Activated CD4-positive, alpha-beta T cell treated with anti-CD3 and anti-CD28 coated beads, Interleukin-2, amount 10 ng/mL, durations not matched to agents 24 days and 14 days (primary cell): ENCODE measurements at places on chromosomes 1 and 21.

DNA sequence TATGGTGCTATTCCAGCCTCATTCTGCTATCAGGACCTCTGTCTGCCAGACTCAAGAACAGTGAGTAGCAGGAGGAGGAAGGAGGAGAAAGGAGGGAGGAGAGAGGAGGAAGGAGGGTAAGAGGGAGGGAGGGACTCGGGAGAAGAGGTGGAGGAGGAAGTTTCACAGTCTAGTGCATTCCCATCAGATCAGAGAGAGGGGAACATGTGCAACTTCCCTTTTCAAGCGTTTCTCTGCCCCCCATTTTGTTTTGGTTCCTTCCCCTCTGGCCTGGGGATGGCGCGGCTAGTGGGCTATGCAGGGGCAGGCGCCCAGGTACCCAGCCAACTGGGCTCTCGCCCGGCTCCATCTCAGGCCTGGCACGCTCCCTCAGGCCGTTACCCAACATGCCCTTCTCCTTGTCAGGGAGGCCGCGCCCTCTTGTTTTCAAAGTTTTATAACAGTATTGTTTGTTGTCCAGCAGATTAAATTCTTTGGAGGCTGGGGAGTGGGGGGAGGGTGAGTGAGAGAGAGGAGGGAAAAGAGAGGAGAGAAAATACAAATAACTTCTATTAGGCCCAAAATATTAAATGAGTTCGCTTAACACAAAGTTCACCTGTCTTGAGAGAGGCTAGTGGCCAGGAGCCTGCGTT is 56.0 kb downstream of the CD46 start:
- H3K36me3 ChIP-seq: peaks cover 43% of the 10 kb centered on the region
- H3K27me3 ChIP-seq: no peaks in the 10 kb centered on the region
- H3K27ac ChIP-seq: peak overlapping the region; percentile 69
- H3K4me1 ChIP-seq: peaks cover 31% of the 10 kb centered on the region
- no peak for DNase-seq

GRCh38 chr1:207025146-207025880 is 7.2 kb downstream of the C1orf116 start:
- no peaks in the 10 kb centered on the region for H3K36me3 ChIP-seq
- no peak overlapping the region for H3K27ac ChIP-seq
- DNase-seq: no peak
- H3K4me3 ChIP-seq: no peak overlapping the region

GRCh38 chr1:91725989-91726721 is 159.8 kb downstream of the TGFBR3 start:
- peaks cover 26% of the 10 kb centered on the region for H3K36me3 ChIP-seq
- H3K27me3 ChIP-seq: no peaks in the 10 kb centered on the region
- no peak for DNase-seq
- no peak overlapping the region for H3K27ac ChIP-seq
- no peak overlapping the region for H3K4me3 ChIP-seq

DNA sequence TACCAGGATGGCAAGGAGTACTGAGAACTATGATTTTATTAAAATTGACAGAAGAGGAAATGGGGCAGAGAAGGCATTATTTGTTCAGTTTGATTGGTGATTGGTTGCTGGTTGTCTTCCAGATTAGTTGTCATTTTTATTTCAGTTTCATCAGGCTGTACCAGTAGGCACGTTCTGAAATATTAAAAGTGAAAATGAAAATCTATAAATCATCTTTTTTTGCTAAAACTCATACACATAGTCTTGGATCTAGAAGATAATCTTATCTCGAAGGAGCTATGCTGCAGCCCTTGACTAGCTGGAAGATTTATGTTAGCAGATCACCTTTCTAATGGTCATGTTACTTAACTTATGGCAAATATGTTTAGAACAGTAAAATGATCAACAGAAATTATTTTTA is 29.0 kb downstream of the NEK7 start:
- H3K27ac ChIP-seq: peak overlapping the region; percentile 58
- no peaks in the 10 kb centered on the region for H3K36me3 ChIP-seq
- peak overlapping the region; percentile 66 for H3K4me3 ChIP-seq
- H3K4me1 ChIP-seq: peaks cover 48% of the 10 kb centered on the region

GRCh38 chr21:32182449-32182848 is 96.4 kb downstream of the MIS18A start:
- H3K27ac ChIP-seq: no peak overlapping the region
- H3K36me3 ChIP-seq: no peaks in the 10 kb centered on the region
- H3K4me1 ChIP-seq: no peaks in the 10 kb centered on the region
- H3K27me3 ChIP-seq: peaks cover 3% of the 10 kb centered on the region
- no peak overlapping the region for H3K4me3 ChIP-seq

DNA sequence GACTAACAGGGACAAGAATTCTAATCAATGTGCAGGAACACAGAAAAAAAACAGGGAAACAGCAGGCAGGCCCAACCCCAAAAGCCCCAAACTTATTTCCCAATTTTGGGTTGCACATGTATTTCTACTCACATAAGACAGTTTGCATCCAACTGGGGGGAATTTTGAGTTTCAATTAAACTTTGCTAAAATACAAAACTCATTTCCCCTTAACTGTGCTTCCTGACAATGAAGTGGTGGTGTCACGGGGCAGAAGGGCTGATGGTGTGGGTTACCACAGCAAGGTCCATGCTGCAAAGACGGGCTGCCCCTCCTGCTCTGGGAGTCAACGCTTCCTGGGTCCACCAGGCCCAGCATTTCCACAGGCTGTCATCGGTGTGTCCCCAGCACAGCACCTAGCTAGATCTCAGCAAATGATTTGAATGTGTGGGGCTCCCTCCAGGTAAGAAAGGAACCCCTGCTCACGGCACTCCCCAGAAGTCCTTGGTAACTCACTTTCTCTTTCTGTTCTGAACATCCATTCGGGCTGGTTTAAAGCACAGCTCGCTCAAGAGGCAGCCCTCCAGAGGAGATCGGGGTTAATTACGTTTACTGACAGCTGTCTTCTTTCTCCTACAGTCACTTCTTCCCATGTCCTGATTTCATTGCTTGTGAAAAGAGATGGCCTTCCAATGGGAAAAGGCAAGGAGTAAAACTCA is 27.4 kb downstream of the HIVEP3 start:
- peak overlapping the region; percentile 94 for H3K27ac ChIP-seq
- no peaks in the 10 kb centered on the region for H3K36me3 ChIP-seq
- H3K4me3 ChIP-seq: peak overlapping the region; percentile 84

DNA sequence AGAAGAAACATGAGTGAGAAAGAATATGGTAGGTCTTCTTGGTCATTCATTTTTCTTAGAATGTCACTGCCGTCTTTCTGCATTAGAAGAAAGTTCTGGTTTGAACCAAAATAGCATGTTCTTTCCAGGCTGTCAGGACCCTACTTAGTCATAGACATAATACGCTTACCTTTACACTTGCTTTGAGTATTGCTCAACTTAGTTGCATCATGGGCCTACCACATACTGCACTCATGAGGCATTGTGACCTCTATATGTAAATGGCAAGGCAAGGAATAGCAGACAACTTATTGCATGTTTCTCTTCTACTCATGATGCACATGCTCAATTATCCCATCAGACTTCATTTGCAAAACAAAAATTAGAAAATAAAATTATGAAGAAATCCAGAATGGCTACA is 415.0 kb downstream of the HLX start:
- H3K27me3 ChIP-seq: no peaks in the 10 kb centered on the region
- H3K36me3 ChIP-seq: no peaks in the 10 kb centered on the region
- no peak overlapping the region for H3K4me3 ChIP-seq

- no peak overlapping the region for H3K27ac ChIP-seq
- no peaks in the 10 kb centered on the region for H3K27me3 ChIP-seq
Measured at GRCh38 chr1:246181241-246181640, 325.8 kb downstream of the SMYD3 start.

GRCh38 chr1:8706995-8707396 is 110.4 kb downstream of the RERE start:
- no peak overlapping the region for H3K27ac ChIP-seq
- peaks cover 8% of the 10 kb centered on the region for H3K36me3 ChIP-seq
- peaks cover 25% of the 10 kb centered on the region for H3K4me1 ChIP-seq

- no peak overlapping the region for H3K27ac ChIP-seq
- H3K4me1 ChIP-seq: no peaks in the 10 kb centered on the region
- H3K36me3 ChIP-seq: no peaks in the 10 kb centered on the region
- no peak for DNase-seq
Measured at GRCh38 chr1:242784084-242784483, 259.6 kb upstream of the PLD5 start.
